GM04503 (cell line): ENCODE measurements at places on chromosomes 1 and 21.

DNA sequence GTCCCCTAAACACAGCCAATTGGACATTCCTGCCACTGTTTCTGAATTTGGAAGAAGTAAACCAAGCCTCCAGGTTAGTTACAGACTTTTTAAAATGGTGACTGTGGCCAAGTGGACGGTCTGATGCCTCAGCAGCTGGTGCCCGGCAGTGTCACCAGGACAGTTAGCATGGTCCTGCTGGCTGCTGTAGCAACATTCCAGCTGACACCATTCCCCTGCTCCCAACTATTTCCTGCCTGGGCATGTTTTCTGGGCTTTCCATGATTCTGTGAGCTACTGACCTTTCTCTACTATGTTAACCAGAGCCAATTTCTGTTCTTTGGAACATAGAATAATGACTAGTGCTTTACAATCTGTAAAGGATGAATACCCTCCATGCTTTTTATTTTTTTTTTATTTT lies 95.0 kb downstream of the TLR5 start:
- DNase-seq = no peak

- DNase-seq = peak; percentile 76
Observed at GRCh38 chr1:162003830-162004215, 19.8 kb downstream of the OLFML2B start.

- no peak for DNase-seq
Observed at GRCh38 chr1:208211921-208212843, 32.0 kb downstream of the PLXNA2 start.

DNA sequence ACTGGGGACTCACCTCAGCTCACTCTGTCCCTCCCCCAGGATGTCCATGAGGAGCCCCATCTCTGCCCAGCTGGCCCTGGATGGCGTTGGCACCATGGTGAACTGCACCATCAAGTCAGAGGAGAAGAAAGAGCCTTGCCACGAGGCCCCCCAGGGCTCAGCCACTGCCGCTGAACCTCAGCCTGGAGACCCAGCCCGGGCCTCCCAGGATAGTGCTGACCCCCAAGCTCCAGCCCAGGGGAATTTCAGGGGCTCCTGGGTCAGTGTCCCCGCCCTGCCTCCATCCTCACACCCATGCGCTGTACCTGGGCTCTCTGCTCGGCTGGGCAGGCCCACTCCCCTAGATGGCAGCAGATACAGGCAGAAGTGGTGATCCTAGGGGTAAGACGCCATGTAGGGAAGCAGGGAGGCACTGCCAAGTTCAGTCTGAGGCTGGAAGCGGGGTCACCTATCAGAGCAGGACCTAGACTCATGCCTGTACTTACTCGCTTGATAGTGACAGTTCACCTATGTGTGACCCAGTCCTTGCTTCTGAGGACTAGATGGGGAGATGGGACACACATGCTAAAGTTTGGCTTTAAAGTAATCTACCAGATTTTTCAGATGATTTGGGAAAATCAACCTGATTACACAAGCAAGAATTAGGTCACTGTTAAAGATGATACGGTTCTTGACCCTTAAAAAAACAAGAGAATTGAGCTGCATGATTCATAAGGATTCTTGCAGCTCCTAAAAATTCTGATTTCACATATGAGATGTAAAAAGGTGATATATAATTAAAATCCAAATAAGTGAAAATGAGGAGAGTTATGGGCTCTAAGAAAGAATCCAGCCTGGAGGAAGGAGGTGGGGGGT lies 38.7 kb downstream of the ETNK2 start:
- no peak for DNase-seq

DNA sequence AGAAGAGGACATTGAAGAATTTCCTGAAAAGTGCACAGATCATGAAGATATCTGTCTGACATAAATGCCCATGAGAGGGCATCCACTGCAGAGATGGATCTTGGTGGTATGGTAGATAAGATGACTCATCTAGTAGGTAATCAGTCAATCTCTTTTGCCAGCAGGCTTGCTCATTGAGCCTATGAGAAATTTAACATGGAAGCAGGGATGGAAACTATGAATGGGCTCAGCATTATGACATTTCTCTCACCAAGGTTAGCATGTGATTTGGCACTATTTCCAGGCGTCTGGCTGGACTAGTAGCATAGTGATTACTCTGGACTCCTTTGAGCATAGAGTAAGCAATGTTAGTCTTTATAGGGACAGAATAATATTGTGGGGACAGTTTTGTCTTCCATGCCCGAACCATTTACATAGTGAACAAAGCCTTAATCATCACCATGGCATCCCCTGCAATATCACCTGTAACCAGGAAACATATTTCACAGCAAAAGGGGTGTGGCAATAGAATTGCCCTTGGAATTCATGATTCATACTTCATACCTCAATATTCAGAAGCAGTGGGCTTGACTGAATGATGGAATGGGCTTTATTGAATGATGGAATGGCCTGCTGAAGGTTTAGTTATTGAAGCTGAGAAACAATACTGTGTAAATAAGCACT lies 7.3 kb downstream of the OR2C3 start:
- no peak for DNase-seq

DNA sequence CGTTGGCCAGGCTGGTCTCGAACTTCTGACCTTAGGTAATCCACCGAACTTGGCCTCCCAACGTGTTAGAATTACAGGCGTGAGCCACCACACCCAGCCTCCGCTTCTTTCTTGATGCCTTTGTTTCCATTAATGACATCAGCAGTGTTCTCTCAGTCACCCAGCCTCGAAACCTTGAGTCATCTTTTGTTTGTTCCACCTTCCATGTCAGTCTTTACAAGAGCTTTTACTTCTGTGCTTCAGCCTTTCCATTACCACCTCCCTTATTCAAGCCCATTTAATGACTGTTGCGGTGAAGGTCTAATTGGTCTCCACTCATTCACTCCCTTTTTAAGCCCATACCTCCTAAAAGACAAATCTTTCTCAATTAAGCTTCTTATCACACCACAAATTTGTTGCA lies 146.6 kb upstream of the ADGRL2 start:
- DNase-seq = no peak

DNA sequence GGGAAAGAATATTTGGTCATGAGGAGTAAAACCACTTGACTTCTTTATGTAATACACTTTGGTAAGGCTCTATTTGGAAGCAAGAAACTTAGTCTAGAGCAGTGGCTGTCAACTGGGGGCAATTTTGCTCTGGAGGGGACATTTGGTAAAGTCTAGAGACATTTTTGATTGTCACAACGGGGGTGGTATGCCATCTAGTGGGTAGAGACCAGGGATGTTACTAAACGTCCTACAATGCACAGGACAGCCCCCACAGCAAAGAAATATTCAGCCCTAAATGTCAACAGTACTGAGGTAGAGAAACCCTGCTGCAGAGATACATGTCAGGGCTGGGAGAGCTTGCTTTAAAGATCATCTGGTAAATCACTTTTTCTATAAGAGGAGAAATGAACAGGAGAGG lies 13.5 kb downstream of the FUCA1 start:
- DNase-seq = no peak

DNA sequence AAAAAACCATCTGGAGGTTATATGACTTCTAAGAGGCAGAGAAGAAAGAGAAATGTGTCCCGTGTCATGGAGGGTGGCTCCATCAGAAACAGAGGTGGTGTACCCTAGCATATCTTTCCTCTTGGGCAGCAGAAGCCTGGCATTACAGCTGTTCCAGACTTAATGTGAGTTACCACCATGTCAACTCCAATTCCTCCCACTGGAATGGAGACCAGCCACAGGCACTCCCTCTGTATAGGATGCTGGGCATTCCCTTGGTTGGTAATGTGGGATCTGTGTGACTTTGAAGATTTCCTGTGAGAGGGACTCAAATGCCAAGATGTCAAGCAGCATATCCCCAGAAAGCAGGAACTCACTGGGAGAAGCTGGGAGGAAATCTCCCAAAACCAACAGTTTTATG lies 77.1 kb upstream of the COG2 start:
- no peak for DNase-seq

- no peak for DNase-seq
Observed at GRCh38 chr1:218164111-218164929, 120.8 kb upstream of the RRP15 start.

GRCh38 chr1:174217248-174217647 lies 57.9 kb downstream of the RABGAP1L start:
- DNase-seq = no peak

- no peak for DNase-seq
Observed at GRCh38 chr1:214318956-214319736, 38.2 kb downstream of the SMYD2 start.

DNA sequence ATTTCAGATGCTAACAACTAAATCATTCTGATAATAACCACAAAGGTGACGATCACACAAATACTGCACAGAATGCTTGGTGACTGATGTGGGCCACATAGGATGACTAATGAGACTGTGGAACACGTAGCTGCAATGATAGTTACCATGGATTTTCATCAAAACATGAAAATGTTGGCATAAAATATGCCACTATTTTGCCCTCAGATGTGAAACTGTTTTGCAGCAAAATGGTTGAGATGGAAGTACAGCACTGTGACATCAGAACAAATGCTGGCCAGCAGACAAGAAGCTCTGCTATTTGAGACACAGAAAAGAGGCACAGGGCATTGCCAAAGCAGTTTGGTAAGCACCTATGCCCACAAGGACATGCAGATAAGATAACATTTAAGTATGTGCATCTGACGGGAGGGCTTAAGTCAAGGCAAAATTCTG lies 83.8 kb downstream of the NIBAN1 start:
- DNase-seq = no peak

GRCh38 chr1:43368646-43369020 lies 822 bp upstream of the ELOVL1 start:
- DNase-seq = no peak
